ENCODE measurements at places on chromosomes 1 and 21.
A peak's percentile ranks its signal among the peaks of the same experiment; 100 is the strongest.

DNA sequence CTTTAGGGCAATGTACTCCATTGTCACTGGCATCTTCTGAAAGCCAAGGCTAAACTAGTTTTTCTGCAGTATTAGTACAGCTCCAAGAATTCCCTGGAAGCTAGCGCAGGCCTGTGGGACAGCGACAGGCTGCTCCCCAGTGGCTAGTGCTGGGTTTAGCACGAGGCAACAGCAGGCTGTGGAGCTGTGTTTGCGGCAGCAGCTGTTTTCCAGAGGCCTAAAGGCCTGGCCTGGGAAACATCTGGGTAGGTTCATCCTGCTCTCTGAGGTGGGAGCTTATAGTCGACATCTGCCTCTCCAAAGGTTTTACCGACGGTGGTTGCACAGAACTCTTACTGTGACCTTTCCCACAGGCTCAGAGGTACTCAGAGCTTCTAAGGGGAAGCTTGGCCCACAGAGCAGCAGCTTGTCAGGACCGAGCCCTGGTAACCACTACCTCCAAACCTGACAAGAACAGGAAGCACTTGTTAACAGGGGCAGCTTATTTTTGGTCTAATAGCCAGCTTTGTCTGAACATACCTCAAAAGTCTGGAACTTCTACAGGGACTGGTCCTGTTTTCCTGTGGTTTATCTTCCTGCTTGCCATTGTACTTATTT is 17.2 kb downstream of the CC2D1B start:
- DNase-seq = no peak

GRCh38 chr21:35337573-35337972 is 288.5 kb upstream of the RUNX1 start:
- DNase-seq = no peak

- DNase-seq = no peak
Observed at GRCh38 chr1:224435318-224435763, 744 bp upstream of the WDR26 start.

DNA sequence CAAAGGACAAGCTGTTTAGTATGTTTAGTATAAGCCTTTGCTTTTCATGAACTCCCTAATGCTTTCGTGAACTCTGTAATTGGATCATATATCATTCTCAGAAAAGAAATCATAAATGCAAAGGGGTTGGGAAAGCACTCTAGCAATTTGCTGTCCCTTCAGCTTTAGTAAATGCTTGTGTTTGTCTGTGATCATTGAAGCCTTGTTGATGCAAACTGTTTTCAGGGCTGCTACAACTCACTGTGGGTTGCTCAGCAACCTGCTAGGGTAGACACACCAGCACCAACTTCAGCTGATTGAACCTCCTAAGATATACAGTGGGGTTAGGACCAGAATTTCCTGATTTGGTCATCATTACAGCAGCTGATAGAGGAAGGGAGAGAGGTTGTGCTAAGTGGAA is 95.0 kb downstream of the SGIP1 start:
- DNase-seq = no peak

GRCh38 chr1:41809692-41810091 is 109.0 kb downstream of the HIVEP3 start:
- no peak for DNase-seq

DNA sequence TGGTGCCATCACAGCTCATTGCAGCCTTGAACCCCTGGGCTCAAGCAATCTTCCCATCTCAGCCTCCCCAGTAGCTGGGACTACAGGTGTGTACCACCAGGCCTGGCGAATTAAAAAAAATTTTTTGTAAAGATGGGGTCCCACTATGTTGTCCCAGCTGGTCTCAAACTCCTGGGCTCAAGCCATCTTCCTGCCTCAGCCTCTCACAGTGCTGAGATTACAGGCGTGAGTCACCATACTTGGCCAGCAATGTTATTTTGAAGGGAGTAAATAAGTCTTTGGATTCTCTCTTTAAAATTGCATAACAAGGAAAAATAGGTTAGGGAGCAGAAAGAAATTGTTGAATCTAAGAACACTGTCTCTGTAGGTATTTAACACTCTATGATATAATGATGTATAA is 111.3 kb downstream of the RPS6KC1 start:
- no peak for DNase-seq

GRCh38 chr1:53195246-53196016 is 1.2 kb upstream of the CPT2 start:
- DNase-seq = no peak

GRCh38 chr1:114979278-114979891 is 50.2 kb upstream of the TSHB start:
- DNase-seq = peak; percentile 34

DNA sequence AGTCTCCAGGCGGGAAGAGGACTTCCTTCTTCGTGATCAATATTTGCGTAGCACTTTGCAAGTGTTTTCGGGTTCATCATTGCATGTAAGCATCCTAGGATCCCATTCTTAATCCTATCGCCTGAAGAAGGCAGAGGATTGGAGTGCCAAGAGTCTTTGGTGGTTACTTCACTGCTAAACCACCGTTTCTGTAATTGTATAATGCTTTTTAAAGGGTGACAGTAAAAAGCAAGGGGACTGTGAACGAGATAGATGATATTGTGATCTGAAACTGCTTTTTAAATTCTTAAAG is 345 bp upstream of the ALDH9A1 start:
- DNase-seq = no peak

DNA sequence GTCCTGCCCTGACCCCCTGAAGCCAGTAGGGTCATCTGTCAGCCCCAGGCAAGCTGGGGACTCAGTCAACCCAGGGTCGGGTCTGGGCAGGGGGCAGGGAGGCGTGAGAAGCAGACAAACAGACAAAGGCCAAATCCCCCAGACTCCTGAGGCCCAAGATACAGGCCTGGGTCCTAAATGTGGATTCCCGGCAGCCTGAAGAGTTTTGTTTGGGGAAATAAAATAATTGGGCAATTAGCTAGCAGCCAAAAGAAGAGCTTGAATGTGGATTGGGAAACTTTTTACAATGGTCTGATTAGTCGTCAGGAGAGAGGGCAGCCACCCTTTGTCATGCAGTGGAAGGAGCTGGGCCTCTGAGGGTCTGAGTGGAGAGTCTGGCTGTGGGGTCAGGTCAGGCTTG is 4.5 kb upstream of the LEFTY2 start:
- DNase-seq = no peak

DNA sequence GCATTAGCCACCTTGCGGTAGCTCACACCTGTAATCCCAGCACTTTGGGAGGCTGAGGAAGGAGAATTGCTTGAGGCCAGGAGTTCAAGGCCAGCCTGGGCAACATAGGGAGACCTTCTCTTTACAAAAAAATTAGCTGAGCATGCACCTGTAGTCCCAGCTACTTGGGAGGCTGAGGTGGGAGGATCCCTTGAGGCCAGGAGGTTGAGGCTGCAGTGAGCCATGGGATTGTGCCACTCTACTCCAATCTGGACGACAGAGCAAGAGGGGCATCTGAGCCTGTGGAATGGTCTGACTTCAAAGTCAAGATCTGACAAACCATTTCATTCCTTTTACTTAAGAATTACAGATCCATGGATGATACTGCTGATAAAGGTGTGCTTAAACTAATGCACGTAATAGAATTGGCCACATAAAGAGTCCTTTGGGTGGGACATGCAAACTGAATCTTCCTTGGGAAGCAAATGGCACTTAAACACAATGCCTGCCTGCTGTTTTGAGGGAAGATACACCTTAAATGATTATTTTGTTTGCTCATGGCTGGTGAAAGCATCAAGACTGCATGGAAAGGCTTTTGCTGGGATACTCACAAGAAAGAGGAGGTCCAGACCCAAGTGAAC is 2.5 kb upstream of the TMEM201 start:
- DNase-seq = no peak

- no peak for DNase-seq
Observed at GRCh38 chr1:213953806-213954205, 34.0 kb upstream of the PROX1 start.

- no peak for DNase-seq
Observed at GRCh38 chr1:234882898-234883297, 245.7 kb downstream of the TOMM20 start.

GRCh38 chr1:70401974-70402373 is 9.1 kb upstream of the CTH start:
- no peak for DNase-seq

DNA sequence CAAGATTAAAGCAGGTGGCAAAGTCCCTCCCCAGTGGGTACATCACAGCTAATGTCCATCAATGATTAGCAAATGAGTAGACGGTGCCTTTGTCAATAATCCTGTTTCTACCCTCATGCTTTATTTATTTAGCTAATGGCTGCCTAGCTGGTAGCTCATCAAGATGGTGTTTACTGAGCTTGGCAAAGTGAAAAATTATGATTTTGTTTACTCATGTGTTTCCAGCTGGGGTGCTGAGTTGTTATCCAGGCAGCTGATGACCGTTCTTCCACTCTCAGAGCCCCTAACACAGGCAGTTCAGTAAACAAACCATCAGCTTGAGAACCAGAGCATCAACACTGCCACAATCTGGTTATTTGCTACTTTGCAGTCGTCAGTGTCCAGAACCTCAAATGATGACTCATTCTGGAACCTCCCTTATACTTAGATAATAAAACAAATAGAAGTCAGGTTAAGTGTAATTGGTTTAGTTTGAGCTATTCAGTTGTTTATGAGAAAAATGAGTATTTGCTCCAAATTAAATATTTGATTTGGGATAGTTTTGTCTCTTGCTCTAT is 163.9 kb downstream of the ST6GALNAC5 start:
- DNase-seq = no peak

DNA sequence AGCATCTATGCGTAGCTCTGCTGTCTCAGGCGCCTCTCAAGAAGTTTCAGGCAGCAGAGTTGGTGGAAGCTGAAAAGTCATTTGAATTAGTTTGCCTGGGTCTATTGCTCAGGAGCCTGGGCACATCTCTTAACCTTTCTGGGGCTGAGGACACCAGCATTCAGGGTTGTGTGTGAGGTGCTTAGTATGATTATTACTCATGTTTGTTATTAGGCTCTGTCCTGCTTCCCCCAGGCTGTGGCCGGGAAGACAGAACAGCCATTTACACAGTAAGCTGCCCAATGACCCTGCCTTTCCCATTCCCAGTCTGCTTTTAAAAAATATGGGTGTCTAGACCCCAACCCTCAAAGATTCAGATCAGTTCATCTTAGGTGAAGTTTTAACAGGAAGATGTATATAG is 53.9 kb upstream of the CACNA1E start:
- no peak for DNase-seq

DNA sequence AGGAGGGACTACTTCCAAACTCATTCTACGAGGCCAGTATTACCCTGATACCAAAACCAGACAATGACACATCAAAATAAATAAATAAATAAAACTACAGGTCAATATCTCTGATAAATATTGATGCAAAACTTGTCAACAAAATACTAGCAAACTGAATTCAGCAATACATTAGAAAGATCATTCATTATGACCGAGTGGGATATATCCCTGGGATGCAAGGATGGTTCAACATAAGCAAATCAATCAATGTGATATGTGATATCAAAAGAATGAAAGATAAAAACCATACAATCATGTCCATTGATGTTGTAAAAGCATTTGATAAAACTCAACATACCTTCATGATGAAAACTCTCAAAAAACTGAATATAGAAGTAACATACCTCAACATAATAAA is 36.7 kb downstream of the NME7 start:
- no peak for DNase-seq

DNA sequence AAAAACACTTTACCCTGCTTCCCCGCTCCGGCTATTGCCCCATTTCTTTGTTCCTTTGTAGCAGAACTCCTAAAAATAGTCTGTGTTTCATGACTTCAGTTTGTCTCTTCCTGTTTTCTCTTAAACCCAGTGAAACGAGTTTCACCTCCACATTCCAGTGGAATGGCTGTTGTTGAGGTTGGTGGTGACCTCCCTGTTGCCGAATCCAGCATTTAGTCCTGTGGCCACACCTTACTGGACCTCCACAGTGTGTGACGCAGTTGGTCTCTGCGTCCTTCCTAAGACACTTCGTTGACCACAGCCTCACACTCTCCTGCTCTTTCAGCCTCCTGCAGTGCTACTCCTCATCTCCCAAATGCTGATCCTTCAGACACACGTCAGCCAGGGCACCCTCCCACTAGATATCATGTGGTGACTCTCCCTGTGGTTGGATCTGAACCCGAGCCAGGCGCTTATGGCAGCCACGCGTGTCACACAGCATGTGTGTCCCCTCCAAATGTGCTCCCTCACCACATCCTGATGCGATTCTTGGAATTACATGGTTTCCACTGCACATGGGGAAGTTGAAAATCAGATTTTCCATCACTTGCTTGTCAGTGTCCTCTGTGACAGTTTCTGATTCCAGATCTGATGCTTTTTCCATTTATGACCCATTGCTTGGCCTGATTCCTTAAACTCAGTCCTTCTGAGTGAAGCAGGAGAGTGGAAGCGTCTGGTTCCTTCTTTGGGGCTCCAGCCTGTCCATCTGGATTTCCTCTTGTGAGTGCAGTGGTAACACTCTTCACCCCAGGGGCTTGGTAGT is 99.1 kb upstream of the ARTN start:
- no peak for DNase-seq

DNA sequence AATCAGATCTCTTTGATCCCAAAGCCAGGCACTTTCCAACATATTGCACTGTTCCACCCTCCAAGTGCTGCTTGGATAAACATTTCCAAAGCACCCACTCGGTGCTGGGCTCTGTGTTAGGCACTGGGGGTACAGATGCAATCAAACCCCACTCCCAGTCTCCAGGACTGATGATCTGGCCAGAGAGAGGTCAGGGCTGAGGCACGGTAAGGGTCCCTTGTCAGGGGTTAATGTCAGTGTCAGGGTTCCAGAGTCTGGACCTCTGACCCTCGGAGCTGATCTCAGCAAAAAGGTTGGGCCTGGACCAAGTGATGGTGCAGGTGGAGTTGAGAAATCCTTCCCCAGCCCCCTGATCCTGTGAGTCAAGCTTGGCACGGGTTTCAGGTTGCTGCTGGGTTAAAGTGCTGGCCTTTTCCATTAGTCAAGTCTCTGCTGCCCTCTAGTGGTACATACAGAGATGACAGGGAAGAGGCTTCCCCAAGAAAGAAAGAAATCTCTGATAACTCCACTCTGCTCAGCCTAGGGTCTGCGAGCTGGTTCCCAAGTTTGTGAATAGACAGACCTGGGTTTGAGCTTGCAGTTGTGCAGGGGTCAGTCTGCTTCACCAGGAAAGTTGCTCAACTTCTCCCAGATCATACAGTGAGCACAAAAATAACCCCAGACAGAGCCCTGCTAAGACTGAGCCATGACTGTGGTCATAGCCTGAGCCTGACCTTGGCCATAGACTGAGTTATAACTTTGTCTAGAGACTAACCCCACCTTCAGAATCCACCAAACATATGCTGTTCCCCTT is 74.6 kb downstream of the DMRTA2 start:
- no peak for DNase-seq

GRCh38 chr1:96579636-96580035 is 141.9 kb upstream of the PTBP2 start:
- DNase-seq = no peak

DNA sequence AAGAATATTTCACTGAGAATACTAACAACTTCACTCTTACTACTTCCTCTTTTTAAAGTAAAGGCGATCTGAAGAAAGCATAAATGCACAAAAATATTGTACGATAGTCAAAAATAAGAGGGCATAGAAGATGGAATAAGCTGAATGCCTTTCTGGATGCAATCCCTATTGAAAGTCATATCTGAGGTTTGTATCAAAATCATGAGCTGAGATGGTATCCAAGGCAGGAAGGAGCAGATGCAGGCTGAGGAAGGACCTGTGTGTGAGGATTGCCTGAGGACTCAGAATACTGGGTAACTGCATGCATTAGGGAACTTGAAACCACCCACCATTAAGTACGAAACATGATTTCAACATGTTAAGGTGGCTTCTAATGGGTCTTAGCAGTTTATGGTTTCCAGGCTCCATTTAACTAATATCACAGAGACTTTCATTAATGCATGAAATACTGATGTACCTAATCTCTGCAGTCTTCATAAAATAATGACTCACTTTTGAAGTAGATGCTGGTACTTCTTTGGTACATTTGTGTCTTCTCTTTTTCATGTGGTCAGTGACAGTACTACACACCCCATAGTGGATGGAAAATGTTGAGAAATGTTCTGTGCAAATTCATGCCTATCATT is 29.6 kb upstream of the RGS1 start:
- no peak for DNase-seq
